ENCODE measurements at places on chromosomes 5 and 9.
A peak's percentile ranks its signal among the peaks of the same experiment; 100 is the strongest.

GRCh38 chr9:18849270-18849669 is 183.7 kb downstream of the SAXO1 start:
- DNase-seq, result no peak

- DNase-seq, result peak; percentile 54
These were observed at the start of gene BNC2 for GRCh38 chr9:16870596-16871335. Gene BNC2, minus strand, starts transcription at chr9:16870670. Its CDS starts 22 bp downstream, at chr9:16870648.

DNA sequence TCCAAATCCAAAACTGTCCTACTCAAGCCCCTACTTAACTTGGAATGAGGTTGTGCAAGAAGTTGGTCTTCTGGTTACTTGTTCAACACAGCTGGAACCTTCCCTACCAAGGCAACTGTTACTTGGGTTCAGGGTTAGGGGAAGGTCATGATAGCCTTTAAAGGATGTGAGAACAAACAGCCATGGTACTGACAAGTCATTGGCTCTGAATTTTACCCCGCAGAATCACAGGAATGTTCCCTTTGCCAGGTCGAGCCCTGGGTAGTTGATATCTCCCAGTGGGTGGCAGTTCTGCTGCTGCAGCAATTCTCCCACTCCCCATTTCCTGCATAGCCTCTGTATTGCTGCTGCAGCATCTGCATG is 396.1 kb upstream of the MPDZ start:
- DNase-seq, result no peak

DNA sequence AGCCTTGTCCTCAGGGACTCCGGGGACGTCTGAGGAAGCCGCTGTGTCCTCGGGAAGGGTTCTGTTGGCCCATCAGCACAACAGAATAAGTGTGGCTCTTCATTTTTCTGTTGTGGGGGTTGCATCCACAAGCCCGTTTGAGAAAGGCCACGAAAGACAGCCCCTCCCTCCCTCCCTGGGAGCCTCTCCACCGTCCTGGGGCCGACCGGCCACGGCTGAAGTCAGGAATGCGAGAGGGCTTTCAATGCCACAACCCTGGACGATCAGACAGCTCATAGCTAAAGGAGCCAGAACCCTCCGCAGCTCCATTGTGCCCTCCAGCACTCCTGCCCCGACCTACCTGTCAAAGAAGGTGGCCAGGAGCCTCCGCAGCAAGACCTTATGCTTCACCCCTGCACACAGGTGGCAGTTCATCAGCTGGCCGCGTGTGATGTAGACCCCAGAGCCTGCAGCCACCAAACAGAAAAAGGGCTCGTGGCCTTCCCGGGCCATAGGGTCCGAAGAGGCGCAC is 52.4 kb upstream of the UBAC1 start:
- DNase-seq, result no peak

GRCh38 chr5:124649491-124650146 is 96.8 kb downstream of the ZNF608 start:
- DNase-seq, result peak; percentile 64

DNA sequence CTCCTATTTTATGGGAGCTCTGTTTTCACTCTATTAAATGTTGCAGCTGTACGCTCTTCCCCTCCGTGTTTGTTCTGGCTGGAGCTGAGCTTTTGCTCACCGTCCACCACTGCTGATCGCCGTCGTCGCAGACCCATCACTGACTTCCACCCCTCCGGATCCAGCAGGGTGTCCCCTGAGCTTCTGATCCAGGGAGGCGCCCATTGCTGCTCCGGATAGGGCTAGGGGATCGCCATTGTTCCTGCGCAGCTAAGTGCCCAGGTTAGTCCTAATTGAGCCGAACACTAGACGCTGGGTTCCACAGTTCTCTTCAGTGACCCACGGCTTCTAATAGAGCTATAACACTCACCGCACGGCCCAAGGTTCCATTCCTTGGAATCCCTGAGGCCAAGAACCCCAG is 96.2 kb upstream of the PRDM9 start:
- no peak for DNase-seq

Measured in HEK293T (cell line).